ENCODE measurements at places on chromosomes 3 and 15.

- DNase-seq, result no peak
These were observed 36.5 kb downstream of the DET1 start for GRCh38 chr15:88509964-88510363.

- DNase-seq, result no peak
These were observed 144.1 kb upstream of the RASGRP1 start for GRCh38 chr15:38708672-38709180.

DNA sequence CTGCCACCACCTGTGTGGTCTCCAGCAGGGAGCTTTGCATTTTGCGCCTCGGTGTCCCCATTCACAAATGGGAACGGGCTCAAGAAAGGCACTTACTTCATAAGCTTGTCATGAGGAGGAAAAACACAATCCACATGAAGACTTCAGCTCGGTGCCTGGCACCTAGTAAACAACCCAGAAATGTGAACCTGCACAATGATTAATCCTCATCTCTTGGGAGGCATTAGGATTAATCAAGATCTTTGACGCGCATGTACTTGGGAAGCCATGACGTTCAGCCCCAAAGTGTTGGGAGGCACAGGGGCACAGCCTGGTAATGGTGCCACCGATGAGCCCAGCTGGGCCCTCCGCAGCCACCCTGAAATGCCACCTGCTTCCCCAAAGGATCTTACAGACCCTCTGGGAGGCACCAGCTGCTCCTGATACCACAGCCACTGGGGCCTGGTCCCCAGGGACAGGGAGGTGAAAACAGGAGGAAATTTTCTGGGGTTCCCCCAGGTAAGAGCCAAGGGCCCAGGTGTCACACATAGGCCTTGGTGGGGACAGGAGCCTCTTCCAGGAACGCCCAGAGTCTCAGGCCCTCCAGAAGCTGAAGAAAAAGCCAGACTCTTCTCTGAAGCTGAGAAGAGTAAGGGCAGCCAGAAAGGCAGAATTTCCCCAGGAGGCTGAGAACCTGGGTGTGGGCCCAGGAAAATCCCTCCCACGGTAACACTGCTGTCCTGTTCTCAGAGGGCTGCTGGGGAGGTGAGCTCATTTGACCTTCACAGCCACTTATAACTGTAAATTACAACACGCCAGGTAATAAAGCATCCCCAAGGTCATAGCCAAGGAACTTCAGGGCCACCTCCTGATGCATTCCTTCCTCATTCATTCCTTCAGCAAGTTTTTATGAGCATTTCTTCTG lies 507.5 kb downstream of the SHQ1 start:
- no peak for DNase-seq

GRCh38 chr3:150806185-150806835 lies 43.3 kb upstream of the SIAH2 start:
- no peak for DNase-seq

- DNase-seq, result no peak
These were observed 7.4 kb downstream of the ZBTB47 start for GRCh38 chr3:42660898-42661297.

DNA sequence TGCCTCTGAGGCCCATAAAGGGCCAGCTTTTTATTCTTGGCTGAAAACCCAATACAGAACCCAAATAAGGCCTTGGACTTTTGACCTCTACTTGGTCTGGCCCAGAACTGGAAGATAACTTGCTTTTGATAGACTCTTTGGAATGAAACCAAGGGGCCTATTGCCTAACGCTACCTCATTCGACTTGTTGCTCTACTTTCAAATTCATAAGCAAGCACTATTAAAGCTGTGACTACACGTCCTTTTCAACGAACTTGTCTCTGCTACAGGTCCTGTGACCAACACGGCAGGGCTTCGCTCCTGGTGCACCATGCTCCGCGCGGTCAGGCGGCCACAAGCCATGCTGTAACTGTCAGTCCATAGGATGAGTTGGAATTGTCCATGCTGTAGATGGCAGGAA lies 385.4 kb downstream of the MFSD1 start:
- no peak for DNase-seq

- no peak for DNase-seq
These were observed 14.4 kb downstream of the TMPRSS7 start for GRCh38 chr3:112048911-112049310.

DNA sequence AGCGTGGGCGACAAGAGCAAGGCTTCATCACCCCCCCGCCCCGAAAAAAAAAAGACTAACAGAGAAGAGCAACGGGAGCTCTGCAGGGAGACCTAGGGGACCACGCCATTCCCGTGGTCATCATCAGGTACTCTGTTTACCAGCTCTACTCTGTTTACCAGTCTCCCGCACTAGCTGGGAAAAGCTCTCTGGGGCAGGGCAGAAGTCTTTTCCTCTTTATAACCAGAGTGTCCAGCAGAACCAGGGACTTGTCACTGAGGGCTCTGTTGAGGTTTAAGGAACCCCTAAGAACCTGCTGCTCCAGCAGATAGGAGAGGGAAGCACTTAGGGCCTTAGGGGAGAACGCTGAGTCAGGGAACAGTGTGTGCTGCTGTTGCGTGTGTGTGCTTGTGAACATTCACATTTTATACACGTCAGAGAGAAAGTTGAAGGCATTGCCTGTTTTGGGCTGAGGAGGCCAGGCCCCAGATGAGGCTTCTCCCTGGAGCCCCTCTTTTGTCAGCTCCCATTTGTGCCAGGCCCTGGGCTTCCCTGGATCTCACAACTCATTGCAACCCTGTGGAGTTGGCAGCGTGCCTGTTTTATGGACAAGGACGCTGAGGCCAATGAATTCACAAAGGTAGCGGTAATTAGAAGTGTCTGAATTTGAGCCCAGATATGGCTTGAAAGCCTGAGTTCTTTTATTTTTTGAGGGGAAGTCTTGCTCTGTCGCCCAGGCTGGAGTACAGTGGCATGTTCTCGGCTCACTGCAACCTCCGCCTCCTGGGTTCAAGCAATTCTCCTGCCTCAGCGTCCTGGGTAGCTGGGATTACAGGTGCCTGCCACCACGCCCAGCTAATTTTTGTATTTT lies 24.2 kb upstream of the ERICH6 start:
- DNase-seq, result no peak

DNA sequence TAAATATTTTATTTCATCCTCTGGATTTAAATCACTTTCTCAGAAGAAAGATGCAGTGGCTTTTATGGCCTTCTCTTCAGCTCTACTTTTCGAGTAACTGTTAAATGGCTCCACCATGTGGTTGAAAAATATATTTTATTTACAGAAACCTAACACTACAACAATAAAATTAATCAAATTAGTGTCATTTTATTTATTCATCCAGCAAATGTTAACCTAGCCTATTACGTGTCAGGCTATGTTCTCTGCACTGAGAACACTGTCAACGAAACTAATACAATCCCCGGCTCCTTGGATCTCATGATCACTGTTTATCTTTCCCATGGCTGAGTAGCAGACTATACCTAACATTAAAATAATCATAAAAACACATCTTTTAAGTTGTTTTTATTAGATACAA lies 148.0 kb upstream of the OSTN start:
- DNase-seq, result peak; percentile 48

DNA sequence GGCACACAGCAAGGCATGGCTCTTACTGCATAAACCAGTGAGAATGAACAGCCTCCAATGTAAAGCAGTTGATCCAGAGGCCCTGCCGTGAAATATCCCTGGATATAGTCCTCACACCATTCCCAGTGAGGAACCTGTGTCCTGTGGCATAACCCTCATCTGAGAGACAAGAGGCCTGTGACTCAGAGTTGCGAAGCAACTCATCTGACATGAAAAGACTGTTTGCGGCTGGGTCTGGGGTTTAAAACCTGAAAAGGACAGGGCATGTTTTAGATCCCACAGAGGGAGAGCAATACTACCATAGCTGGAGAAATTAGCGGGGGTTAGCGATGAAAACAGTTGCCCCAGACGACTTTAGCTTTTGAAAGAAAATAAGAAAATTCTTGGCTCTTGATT lies 165.3 kb upstream of the BHLHE40 start:
- no peak for DNase-seq

GRCh38 chr3:23804441-23805209 lies 1.1 kb upstream of the UBE2E1 start:
- no peak for DNase-seq

DNA sequence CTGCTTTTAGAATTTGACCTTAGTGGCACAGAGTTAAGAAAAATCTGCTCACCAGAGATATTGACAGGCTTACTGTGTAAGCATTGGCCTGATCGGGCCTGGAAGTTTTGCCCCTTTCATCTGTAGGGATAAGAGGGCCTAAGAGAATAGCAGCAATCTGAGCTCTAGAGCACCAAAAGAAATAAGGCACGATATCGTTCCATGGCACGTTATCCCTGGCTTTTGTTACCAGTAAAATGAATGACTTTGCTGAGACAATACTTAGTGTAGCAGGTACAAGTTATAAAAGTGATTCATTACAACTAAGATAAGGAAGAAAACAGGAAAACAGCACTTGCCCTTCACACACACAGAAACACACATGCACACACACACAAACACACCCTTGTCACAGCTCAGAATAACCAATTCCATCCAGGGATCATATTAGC lies 5.0 kb downstream of the THBS1 start:
- DNase-seq, result peak; percentile 35

DNA sequence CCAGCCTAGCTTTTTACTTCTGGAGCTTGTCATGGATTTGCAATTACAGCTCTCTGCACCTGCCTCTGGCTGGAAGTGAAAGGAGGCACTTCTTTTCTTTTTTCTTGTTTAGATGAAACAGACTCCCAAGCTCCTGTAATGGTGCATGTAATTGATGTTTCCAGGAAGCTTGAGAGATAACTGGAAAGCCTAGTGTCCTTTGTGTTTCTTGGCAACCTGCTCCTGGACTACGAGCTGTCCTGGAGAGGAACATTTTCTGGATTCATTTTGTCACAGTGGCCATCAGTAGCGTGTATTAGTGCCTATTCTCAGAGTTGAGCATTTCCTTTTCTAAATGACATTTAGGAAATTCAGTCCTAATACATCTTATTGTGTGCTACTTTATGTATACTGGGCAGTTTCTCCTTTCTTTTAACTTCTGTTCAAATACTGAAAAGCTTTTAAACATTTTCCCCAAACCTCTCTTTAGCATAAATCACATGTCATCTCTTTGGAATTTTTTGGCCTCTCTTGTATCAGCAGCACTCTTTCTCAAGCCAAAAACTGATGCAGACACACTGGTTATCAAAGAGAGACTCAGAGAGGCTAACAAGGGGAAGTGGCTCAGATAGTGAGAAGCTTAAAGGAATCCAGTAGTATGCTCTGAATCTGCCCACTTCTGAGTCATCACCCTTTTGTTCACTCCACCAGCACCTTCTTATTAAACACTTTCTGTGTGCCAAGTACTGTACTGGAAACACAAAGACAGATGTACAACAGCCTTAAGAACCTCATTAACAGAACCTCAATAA lies 62.6 kb upstream of the SLC2A2 start:
- peak; percentile 84 for DNase-seq

- DNase-seq, result no peak
These were observed 303.2 kb downstream of the CTNNB1 start for GRCh38 chr3:41502481-41502880.

DNA sequence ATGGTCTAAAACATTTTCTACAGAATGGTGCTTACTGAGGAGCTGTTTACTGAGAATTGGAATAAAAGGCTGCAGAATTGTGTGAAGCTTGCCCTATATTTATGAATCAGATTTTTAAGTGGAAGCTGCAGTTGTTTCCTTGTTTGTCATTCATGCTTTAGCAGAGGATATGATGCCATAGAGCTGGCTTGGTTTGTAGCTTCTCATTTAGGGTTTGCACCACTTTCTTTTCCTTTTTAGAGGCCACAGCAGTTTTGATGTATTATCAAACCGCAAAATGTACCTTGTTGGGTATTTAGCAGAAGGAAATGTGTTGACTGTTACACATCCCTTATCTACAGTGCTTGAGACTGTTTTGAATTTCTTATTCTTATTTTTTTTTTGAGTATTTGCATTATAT lies 66.2 kb downstream of the RASA2 start:
- DNase-seq, result peak; percentile 16

GRCh38 chr3:173624086-173624485 lies 226.5 kb downstream of the NLGN1 start:
- DNase-seq, result peak; percentile 45

DNA sequence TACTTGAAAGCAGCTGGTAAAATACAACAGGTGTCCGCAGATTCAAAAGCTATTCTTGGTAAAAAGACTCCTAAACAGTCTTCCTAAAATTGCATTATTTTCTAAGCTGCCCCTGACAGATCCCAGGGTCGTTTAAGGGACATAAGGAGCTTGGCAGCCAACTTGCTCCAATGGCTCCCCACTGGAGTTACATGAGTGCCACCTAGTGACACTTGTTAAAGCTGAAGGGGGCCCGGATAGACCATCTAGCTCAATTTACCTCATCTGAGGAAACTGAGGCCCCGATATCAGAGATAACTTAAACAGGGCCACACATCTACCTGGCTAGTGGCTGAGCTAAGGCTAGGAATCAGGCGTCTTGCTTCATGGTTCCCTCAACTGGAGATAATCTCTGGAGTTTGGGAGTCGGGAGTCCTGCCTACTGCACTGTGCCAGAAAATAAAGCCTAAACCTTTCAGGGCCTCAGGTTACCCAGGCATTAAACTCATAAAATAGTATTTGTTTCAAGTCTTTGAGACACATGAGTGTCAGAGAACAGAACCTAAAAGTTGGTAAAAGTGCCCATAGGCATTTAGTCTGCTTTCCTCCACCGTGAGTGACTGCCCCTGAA lies 6.5 kb upstream of the TBC1D23 start:
- peak; percentile 70 for DNase-seq

DNA sequence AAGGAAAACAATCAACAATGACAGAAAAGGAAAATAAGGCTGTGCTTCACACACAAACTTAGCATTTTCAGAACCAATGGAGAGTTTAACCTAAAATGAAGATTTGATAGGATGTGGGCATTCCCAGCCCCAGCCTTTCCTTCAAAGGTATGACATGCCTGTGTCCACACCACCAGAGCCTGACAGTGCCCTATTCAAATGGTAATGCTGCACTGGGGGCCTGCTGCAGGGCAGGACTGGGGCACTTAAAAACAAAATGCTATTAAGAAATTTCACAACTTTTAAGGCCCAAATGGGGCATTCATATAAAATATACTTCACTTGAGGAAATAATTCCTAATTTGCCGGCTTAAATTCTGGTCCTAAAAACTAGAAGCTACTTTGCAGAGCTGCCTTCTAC lies 30.9 kb upstream of the TKT start:
- DNase-seq, result no peak

DNA sequence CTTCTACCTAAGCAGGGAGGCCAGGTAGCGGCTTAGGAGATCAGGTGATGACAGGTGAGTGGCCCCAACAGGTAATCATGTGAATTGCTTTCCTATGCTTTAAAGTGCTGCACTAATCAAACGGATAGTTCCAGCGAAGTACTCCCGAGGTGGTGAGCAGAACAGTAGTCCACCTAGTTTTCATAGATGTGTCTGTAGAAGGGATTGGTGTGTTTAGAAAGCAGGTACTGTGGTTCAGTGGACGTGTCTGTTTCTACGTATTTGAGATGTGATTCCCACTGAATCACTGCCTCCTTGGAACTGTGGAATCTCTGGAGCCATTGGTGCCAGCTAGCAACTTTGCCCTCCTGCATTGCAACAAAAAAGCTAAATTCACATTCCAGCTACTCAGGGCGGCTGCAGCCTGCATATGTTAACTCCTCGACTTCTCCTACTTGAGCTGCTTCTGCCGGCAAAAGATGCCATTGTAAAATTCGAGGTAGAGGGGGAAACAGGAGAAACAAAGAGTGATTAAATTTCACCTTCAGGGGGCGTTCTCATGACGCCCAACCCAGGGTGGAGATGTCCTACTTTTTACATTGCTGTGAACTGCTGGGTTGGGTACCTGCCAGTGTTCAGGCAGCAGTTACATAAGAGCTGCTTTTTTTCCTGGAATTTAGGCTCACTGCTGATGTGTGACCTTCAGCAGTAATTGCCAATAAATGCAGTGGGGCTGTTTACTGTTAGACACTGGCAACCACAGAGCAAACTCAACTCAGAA lies 227.3 kb downstream of the ITPR1 start:
- peak; percentile 90 for DNase-seq

GRCh38 chr3:53846851-53847155 lies 435 bp downstream of the IL17RB start:
- DNase-seq, result no peak
